ENCODE measurements at places on chromosomes 4 and X. TPM values are rescaled to one million over a fixed set of nuclear protein-coding genes. Genes with fewer than 3 reads are reported as not detected.

The ITM2A gene
- total RNA-seq = 19.9 TPM

The GLOD5 gene
- not detected for total RNA-seq

DNA sequence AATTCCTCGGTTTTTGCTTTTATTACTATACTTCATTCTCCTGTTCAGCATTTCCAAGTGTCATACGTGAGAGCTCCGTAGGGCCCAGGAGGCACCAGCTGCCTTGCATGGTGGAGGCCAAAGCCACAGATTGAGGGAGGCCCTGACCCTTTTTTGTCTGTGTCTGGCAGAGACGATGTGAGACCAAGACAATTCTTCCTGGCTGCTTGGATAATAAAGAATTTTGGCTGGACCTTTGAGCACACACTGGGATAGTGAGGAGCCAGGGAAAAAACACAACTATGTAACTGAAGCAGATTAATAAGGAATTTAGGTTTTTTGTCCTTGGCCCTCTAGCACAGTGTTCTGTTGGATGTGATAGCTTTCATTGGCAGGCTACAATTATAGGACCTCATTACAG lies 161.0 kb downstream of the CPXCR1 start:
- no peaks in the 10 kb centered on the region for H3K27me3 ChIP-seq
- no peaks in the 10 kb centered on the region for H3K4me1 ChIP-seq
- DNase-seq = no peak
- no peaks in the 10 kb centered on the region for H3K36me3 ChIP-seq

GRCh38 chrX:46381630-46382029 lies 163.6 kb downstream of the ZNF674 start:
- H3K27me3 ChIP-seq = peaks cover 7% of the 10 kb centered on the region
- H3K4me3 ChIP-seq = no peak overlapping the region
- no peak for DNase-seq
- no peak overlapping the region for H3K27ac ChIP-seq

- no peaks in the 10 kb centered on the region for H3K4me1 ChIP-seq
- H3K36me3 ChIP-seq = no peaks in the 10 kb centered on the region
- DNase-seq = no peak
- H3K27me3 ChIP-seq = no peaks in the 10 kb centered on the region
- H3K4me3 ChIP-seq = no peak overlapping the region
Observed at GRCh38 chr4:13918110-13918509, 290.6 kb upstream of the BOD1L1 start.

GRCh38 chrX:112164420-112164819 lies 81.8 kb upstream of the TRPC5 start:
- no peaks in the 10 kb centered on the region for H3K4me1 ChIP-seq
- no peaks in the 10 kb centered on the region for H3K27me3 ChIP-seq
- no peak overlapping the region for H3K27ac ChIP-seq
- H3K36me3 ChIP-seq = no peaks in the 10 kb centered on the region
- DNase-seq = no peak

DNA sequence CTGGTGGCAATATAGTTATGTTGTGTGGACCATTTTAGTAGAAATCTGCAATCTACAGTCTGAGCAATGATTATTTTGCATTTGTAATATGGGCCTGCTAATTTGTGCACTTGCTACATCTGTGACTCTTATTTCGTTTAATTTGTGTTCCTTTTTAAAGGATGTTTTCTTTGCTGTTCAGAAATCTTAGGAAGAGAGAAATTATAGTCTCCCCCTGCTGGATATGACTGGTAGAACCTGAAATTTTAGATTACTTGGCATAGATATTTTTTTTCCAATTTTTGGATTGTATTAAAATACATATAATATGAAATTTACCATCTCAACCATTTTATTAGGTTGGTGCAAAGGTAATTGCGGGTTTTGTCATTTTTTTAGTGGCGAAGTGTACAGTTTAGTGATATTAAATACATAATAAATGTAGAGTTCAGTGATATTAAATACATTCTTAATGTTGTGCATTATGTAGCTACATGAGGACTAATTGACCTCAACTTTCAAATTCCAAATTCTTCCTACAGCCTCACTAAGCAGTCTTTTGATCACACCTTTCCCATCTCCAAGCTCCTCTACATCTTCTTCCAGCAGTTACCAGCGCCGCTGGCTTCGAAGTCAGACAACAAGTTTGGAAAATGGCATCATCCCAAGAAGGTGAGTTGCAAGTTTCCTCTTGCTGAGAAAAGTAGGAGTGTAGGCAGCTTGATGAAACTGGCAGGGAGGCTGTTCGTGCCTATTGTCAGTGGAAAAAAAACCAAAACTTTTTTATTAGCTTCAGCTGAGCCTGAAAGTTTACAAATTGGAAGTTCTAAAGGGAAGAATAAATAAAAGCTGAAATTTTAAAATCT lies 82.2 kb downstream of the FNIP2 start:
- H3K4me3 ChIP-seq = no peak overlapping the region
- no peak overlapping the region for H3K27ac ChIP-seq
- no peaks in the 10 kb centered on the region for H3K27me3 ChIP-seq
- H3K36me3 ChIP-seq = peaks cover 8% of the 10 kb centered on the region
- no peak for DNase-seq
- peaks cover 6% of the 10 kb centered on the region for H3K4me1 ChIP-seq

- H3K36me3 ChIP-seq = peaks cover 5% of the 10 kb centered on the region
- H3K4me1 ChIP-seq = peaks cover 34% of the 10 kb centered on the region
- no peak overlapping the region for H3K4me3 ChIP-seq
- H3K27ac ChIP-seq = peak overlapping the region; percentile 37
Observed at GRCh38 chr4:22454955-22455354, 60.9 kb downstream of the ADGRA3 start.

DNA sequence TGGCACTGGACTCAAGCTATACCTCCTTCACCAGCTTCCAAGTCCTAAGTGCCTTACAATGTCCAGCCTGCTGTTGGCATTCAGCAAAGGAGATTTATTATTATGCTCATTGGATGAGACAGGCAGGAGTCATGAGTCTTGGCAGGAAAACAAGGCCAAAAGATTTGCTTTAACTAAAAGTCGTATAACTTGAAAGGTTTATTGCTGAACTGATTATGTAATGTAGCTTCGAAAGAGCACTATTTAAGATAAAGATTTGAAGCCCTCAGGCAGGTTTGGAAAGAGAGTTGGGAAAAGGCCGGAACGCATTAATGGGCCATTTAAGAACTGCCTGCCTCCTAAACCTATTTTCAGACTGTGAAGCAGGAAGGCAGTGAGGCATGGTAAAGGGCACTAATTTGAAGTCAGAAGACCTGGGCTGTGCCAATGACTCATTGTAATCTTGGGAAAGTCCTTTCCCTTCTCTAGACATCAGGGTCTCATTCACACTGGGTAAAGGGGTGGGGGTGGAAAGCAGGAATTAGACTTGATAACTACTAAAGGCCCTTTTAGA lies 280.5 kb upstream of the EDA2R start:
- no peak overlapping the region for H3K27ac ChIP-seq
- no peaks in the 10 kb centered on the region for H3K4me1 ChIP-seq
- no peaks in the 10 kb centered on the region for H3K27me3 ChIP-seq
- no peak overlapping the region for H3K4me3 ChIP-seq
- H3K36me3 ChIP-seq = no peaks in the 10 kb centered on the region

GRCh38 chr4:185031611-185032010 lies 13.3 kb downstream of the HELT start:
- H3K27ac ChIP-seq = no peak overlapping the region
- peaks cover 20% of the 10 kb centered on the region for H3K27me3 ChIP-seq
- H3K36me3 ChIP-seq = no peaks in the 10 kb centered on the region
- no peak for DNase-seq
- no peaks in the 10 kb centered on the region for H3K4me1 ChIP-seq

DNA sequence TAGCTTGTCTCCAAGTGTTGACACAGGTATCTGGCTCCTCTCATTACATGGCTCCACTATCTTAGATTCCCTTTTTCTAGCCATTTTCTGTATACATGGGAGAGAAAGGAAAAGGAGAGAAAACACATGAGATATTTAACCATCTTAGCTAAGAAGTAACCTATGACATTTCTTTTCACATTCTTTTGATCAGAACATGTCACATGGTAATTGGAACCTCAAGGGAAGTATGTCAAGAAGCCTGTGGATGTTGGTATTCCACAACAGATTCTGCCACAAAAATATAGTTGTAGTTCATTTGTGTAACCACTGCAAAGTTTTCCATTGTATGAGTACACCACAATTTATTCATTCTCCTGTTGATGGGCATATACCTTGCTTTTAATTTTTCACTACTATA lies 18.7 kb upstream of the GABRB1 start:
- no peaks in the 10 kb centered on the region for H3K36me3 ChIP-seq
- no peak overlapping the region for H3K4me3 ChIP-seq
- no peak for DNase-seq
- H3K27me3 ChIP-seq = no peaks in the 10 kb centered on the region
